Activated CD8-positive, alpha-beta memory T cell treated with anti-CD3 and anti-CD28 coated beads for 1 hour (primary cell): ENCODE measurements at places on chromosomes 5 and 9.

DNA sequence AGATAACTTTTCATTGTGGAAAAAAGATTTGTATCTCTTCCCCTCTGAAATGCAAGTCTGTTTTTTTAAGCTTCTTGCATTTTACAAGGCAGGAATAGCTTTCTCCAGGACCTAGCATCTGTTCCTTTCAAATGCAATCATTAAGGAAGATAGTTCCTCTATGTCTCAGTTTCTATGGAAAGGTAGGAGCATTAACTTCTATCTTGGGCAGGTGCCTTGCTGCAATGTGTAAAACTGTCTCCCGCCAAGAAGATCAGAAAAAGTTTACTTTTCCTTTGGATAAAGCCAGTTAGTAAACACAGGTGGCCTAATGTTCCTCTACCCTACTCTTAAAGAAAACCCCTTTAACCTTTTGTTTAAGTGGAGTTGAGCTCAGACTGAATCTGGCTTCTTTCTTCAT, 560.6 kb upstream of the CYLC2 start:
- DNase-seq, result no peak

DNA sequence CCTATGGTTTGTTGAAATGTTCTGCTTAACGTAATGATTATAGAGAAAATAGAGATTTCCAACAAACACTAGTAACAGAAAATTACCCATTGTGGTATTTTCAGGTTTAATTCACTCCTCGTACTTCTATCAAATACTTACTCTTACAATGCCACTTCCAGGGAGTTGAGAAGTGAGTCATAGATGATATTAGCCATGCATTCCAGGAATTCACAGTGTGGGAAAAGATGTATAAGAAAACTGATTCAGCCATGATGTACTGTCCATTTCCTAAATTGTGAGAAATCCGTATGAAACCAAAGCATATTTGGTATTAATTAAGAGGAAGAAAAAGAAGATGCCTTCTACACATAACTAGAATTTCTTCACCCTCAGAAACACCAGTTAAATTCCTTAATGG, 1854.6 kb upstream of the WWC1 start:
- no peak for DNase-seq

- no peak for DNase-seq
Measured at GRCh38 chr9:2151171-2151570, 136.0 kb downstream of the SMARCA2 start.

DNA sequence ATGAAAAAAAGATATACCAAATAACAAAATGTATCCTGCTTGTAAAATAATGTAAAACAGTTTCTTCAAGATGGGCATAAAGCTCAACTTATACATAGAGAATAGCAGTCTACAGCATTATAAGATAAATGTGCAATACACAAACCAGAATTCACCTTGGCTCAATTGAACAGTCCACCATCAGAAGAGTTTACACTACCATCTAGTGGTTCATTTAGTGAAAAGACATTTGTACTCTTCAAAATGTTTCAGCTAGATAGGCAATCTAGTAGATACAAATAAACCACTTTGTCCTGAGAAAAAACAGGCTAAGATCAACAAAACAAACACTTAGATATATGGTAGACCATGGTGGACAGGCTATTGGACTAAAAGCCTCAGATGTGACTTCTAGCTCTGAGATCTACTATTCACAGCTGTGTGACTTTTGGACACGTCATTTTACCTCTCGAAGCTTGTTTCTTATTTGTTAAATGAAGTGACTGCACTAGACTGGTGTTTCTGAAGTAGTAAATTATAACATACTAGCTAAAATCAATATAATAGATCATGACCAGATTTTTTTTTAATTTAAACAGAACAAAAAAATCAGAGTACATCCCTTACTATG, 22.1 kb upstream of the TPD52L3 start:
- DNase-seq, result no peak

GRCh38 chr5:115842089-115842935, 577 bp downstream of the AP3S1 start:
- DNase-seq, result no peak

DNA sequence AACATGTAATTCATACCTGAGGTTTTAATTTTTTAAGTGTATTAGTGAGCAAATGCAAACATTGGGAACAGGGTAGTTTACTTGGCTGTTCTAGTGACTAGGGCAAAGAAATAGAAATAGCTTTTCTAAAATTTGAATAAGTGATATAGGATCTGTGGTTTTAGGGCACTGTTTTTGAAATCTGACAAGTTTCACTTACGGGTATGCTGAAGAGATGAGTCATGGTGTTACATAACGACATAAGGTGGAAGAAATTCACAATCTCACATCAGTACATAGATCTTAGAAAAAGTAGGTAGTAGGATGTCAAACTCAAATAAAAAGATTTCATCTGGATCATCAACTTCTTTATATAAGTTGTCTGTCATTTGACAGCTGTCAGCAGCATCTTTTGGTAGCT, 772.3 kb downstream of the MAT2B start:
- DNase-seq, result no peak

DNA sequence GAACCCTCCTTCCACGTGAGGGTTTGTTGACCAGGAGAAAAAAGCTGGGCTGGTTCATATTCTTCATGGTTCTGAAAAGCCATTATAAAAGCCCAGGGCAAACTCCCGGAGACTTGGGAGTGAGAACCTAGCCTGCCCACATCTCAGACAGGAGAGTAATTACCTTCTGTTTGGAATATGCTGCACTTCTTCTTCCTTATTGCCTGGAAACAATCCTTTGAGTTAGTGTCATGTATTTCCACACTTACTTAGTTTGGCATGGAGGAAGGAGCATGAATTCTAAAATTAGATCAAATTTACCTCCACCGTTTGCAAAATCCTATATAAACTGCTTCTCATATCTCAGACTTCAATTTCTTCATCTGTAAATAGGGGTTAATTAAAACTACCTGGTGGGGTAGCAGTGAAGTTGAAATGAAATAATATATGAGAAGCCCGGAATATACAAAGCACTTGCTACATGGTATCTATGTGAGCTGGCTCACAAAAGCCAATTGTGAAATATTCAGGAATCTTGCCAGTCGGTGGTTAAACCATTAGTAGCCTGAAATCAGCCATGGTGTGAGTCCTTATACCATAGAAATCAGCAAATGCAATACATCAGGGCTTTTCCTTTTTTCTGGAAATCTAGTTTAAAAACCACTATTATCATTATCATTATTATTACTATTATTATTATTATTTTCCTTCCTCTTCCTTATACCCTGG, 140.0 kb upstream of the RAD23B start:
- no peak for DNase-seq

- DNase-seq, result no peak
Measured at GRCh38 chr5:1073239-1074102, 38.4 kb downstream of the SLC12A7 start.

- DNase-seq, result no peak
Measured at GRCh38 chr5:1699394-1699793, 100.2 kb downstream of the MRPL36 start.

- no peak for DNase-seq
Measured at GRCh38 chr9:82295181-82295580, 306.6 kb downstream of the SPATA31D1 start.

DNA sequence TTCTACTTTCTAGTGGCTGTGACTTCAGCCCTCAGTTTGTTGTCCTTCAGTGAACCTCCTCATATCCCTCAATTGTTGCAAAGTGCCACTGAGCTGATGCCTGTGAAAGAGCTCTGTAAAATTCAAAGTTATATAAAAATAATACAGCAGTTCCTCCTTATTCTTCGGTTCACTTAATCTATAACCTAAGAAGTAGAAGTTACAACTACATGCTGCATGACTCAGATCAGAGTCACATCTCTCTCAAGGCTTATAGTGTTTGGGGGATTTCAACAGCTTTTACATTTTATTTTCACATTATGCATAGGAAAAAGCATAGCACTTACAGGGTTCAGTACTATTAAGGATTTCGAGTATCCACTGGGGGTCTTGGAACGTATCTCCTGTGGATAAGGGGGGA, 25.1 kb upstream of the GCNT1 start:
- no peak for DNase-seq

DNA sequence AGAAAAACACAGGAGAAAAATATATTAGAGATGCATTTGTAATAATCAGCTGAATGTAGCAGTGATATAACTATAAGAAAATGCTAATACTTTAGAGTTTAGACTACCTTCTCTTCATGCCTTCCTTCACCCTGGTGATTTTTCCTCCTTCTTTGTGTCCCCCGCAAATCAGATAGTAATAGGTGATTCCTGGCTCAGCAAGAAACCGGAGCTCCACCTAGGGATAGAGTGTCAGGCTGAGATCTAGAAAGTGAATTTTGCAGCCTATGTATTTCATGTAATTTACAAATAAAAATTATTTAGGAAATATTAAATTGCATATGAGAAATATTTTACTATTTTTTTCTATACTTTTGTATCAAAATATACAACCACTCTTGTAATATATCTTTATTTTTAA, 109.8 kb upstream of the ST8SIA4 start:
- DNase-seq, result no peak

DNA sequence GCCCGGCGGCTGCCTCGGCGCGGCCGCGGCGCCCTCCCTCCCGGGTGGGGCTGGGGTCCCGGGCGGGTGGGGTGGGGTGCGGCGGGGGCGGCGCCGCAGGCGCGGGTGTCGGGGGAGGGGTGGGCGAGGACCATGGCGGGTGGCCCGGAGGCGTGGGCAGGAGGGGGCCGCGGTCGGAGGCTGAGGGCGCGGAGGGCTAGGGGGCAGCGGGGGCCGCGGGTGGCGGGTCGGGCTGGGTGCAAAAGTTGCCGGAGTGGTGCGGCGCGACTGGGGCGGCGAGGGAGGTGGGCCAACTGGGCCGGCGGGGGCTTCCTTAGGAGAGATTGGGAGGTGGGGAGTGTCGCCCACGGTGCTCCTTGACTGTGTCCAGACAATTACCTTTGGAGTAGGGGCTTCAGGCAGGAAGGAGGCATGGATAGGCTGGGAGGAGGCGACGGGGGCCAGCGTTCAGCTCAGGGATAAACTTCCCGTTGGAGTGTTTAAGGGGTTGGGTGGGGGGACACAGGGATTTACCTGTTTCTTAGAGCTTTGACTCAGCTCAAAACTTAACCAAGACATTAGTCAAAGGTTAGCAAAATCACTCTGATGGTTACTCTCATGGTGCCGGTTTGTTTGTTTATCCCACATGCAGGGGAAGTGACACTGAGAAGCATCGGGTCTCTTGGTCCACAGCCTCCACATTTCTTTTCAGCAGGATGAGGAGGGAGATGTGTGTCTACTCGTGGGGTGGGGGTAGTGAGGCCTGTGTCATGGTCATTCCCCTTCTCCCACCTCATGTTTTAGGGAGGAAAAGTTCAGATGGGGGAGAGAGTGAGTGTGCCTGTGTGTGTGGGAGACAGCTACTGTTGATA, 859 bp downstream of the CSNK1G3 start:
- no peak for DNase-seq

DNA sequence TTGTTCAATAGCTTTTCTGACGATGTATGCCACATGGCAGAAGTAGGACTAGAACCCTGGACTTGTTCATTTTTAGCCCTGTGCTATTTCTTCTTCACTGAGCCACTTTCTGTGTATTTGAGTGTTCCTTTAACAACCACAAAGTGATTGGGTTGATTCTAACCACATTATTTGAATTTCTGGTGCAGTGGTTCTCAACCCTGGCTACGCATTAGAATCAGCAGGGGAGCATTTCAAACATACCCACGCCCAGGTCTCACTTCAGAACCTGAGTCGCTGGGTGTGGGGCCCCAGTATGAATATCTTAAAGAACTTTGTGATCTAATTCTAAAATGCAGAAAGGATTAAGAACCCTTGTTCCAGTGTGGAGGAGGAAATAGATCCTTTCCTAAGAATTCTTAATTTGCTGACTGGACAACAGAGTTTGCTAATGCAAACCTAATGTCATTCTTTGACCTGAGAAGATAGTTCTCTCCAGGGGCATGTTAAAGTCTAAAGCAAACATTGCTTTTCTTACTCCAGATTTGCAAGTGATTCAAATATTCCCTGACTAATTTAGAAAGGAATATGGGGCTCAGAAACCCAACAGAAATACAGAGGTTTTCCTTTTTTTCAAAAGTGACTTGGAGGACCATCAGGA, 75.4 kb upstream of the GDNF start:
- DNase-seq, result no peak

DNA sequence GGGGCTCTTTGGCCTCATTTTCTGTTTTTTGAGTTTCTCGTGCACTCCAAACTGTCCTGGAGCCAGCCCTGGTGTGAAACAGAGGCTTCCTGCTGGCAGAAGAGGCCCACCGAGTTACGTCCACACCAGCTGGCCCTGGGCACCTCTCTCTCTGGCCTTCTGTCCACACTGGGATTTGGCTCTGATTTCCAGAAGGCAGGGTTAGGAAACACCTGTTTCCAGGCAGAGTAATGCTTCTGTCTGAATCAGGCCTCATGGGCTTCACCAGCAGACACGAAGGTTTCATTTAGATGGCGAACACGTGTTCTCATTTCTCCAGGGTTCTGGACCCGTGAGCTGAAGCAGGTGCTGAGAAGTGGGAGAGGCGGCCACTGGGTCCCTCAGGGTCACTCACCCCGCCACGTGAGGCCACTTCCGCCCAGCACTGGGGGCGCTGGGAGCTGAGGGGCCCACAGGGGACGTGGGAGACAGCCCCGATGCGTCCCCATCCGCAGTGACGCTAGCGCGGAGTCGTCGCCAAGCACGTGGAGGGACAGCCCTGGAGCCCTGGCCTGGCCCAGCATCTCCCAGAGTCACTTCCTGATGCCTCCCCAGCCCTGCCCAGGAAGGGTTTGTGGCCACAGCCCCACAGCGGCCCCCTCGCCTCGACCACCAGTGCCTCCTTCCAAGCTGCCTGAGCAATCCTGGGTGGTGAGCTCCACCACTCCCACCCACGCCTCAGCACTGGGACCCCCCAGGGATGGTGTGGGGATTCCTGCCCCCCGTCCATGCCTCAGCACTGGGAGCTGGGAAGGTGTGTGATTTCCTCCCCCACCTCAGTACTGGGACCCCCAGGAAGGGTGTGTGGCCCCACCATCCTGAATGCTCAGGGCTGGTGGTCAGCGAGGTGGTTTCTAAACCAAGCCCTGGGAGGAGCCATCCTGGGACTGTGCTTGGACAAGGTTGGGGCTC, 4.9 kb upstream of the LRRC14B start:
- no peak for DNase-seq

DNA sequence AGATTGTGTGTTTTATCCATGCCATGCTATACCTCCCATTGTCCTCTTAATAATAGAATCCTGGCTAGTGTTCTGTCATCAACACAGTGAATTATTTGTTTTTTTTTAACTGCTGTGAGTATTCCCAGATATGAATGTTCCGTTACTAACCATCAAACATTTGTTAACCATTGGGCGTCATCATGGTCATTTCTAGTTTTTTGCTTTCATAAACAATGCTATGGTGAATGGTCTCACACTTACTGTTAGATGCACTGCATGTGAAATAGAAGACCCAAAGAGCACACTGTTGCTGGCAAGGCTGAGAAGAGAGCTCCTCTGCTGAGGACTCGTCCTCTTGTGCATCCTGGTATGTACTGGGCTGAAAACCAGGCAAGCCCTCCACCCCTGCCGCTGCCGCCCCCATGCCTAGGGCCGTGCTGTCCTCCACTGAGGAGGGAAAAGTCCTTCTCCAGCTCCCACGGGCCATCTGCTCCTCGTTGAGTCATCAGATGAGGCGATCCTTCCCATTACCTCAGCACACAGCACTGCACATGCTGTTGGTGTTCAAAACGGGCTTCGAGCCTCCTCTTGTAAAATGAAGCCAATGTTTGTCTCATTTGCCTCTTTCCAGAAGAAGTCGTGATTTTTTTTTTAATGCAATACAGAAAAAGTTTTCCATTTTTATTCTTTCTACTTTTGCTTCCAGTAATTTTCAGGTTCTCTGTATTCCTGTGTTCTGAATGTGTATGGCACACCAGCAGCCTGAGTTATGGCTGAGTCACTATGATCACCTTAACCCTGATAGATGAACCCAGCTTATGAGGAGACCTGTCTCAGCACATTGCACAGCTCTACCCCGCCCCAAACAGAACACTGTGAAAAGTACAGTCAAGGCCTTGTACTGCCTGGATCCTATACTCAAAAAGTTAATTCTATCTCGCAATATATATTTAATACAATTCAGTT, 219.0 kb downstream of the AOPEP start:
- no peak for DNase-seq
